ENCODE measurements at places on chromosomes 4 and X. TPM values are rescaled to one million over a fixed set of nuclear protein-coding genes. Genes with fewer than 3 reads are reported as not detected.
A peak's percentile ranks its signal among the peaks of the same experiment; 100 is the strongest.

KCNE5 gene
- polyA plus RNA-seq = not detected

DNA sequence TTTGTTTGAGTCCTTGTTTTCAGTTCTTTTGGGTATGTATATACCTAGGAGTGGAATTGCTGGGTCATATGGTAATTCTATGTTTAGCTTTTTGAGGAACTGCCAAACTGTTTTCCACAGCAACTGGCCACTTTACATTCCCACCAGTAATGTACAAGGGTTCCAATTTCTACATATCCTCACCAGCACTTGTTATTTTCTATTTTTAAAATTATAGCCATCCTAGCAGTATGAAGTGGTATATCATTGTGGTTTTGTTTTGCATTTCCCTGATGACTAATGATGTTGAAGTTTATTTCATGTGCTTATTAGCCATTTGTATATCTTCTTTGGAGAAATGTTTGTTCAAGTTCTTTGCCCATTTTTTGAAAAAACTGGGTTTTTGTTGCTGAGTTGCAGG, 39.6 kb downstream of the TMEM164 start:
- DNase-seq = no peak

GRCh38 chr4:7390906-7391636, 43.7 kb downstream of the PSAPL1 start:
- no peak for DNase-seq

DNA sequence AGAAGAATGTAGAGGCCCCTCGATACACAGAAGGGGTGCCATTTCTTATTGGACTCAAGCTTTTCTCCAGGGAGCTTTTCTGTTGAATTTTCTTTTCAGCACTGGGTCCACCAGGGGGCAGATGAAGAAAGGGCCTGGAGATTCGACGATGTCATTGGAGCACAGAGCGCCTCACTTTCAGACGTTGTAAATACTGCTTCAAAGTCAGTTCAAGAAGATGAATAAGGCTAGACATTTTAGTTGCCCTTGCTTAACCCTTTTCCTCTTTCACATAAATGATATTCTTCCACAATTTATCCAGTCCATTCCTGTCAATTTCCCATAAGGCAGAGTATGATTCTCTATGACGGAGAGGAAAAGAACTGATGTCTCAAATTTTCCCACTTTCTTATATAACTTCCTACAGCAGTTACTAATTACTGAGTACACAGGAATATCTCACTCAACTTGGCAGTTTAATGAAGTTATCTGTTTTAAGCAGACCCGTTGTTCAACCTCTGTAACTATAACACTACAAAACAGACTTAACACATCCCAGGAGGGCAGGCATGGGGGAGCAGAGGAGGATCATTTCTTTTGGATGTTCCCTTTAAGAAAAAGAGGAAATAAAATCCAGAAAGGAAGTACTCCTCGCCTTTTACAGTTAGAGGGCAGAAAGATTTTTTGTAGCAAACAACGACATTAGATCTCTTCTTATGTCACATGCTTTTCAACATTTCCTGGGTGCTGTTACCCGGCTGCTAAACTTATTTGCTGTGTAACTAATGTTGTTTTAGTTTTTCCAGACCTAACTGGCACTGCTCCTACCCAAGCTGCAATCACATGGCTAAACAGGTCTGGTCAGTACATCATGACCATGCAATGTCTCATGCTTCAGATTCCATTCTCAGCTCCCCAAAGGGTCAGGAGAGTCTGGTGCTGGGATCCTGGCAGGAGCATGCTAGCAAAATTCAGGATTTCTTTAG, 12.2 kb upstream of the CENPU start:
- peak; percentile 82 for DNase-seq

DNA sequence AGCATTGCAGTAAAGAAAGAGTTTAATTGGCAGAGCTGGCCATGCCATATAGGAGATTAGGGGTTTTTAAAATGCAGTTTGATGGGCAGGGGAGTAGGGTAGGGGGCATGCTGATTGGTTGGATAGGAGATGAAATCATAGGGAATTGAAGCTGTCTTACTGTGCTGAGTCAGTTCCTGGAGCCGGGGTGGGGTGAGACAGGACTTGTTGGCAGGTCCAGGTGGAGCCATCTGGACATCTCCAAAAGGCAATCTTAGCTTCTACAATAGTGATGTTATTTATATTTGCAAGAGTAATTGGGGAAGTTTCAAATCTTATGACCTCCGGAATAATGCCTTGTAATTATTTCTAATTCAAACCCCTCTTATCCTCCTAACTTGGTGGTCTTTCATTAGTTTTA, 32.4 kb upstream of the PGM2 start:
- DNase-seq = no peak

DNA sequence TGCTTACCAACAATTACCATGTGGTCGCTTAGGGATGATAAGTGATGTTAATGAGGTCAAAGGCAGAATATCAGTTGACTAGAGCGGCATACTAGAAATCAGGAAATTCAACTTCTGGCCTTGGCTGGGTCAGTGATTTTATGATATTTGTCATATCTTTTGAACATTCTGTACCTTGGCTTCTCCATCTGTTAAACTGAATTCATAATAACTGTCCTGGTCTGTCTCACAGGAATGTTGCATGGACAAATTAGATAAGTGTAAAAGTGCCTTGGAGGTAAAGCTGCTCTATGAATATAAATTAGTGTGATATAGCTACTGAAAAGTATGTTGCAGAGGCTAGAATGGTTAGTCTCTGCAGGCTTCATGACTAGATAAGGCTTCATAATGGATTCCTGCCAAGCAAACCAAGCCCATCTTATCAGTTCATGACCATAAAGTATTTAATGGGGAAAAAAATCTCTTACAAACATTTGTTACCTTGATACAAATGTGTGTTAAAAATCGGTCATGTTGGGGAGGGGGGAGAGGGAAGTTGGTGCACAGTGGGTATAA, 104.6 kb upstream of the BMPR1B start:
- DNase-seq = no peak

- no peak for DNase-seq
Observed at GRCh38 chr4:180449395-180449956, 1793.7 kb upstream of the TENM3 start.

- no peak for DNase-seq
Observed at GRCh38 chrX:77493677-77494553, 46.7 kb downstream of the FGF16 start.

DNA sequence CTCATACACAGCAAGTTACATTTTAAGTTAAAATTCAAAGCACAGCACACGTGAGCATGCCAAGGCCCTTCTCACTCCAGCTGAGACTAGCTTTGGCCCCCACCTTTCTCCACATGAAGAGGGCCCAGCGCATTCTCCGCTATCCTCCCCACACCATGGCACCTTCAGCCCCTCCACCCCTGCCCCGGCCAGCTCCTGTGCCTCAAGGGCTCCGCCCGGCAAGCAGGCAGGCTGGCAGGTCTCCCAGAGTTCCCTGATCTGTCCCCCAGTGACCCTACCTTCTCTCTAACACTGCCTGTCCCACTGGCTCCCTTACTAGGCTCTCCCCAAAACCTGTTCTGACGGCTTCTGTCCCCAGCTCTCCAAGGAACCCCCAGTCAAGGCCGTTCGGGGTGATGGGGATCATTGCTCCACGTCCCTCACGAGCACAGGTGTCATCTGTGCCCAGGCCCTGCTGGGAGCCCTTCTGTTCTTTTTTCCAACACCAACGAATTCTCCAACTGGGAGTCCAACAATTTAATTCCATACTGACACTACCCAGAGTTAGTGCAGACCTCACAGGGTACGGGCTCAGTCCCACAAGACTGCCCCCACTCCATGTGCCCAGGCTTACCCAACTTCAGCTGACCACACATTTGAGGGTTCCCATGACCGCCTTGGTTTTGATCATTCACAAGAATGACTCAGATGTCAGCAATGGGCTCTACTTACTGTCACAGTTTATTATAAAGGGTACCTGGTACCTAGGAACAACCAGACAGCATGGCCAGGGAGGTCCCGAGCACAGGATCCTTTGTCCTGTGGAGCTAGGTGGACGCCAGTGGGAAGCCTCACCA, 4.2 kb downstream of the LETM1 start:
- DNase-seq = no peak

Data from naive thymus-derived CD4-positive, alpha-beta T cell (primary cell).